ENCODE measurements at places on chromosomes 7 and 10.
A peak's percentile ranks its signal among the peaks of the same experiment; 100 is the strongest.

DNA sequence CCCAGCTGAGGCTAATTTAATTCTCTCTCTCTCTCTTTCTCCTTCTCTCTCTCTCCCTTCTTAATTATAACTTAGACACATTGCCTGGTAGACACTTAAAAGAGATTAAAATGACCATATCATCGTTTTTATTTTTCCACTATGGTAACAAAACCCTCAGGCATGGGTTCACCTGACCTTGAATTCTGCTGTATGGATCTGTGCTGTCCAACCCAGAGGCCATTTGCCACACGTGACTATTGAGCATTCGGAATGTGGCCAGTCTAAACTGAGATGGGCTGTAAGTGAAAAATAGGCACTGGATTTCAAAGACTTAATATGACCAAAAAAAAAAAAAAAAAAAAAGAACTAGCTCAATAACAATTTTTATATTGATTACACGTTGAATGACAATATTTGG lies 93.6 kb downstream of the NHLRC2 start:
- DNase-seq: no peak

DNA sequence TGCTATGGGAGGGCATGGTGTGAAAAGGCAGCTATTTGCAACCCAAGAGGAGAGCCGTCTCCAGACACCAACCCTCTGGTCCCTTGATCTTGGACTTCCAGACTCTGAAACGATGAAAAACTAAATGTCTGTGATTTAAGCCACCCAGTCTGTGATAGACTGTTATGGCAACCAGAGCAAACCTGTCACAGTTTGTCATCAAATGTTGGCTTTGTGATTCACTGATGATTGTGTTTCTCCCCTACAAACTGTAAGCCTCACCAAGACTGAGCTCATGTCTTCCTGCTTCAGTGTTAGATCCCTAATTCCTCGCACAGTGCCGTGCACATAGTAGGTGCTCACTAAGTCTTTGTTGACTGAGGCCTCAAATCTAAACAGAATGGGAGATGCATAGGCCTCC lies 224.6 kb upstream of the PITRM1 start:
- no peak for DNase-seq

- no peak for DNase-seq
These were observed 2.6 kb upstream of the NEURL1 start for GRCh38 chr10:103490986-103491314.

GRCh38 chr10:129464251-129464650 lies 2.8 kb upstream of the MGMT start:
- no peak for DNase-seq

DNA sequence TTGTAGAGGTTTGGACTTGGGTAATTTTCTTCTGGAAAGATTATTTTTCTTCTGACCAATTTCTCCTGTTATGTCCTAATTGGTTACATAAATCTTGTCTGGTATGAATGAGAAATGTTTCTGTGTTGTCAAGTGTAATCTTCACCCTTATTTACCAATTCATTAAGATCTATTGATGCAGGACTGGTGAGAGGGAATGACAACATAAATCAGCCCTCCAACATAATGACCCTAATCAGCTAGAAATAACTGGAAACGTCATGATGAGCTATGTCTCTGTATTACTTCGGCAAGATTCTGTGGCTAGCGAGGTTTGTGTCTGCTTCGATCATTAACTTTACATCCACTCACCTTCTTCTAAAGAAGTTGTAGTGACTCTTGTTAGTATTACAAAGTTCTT lies 3.5 kb downstream of the FOXP2 start:
- DNase-seq: no peak

GRCh38 chr7:134654104-134654775 lies 7.6 kb downstream of the BPGM start:
- DNase-seq: no peak

- no peak for DNase-seq
These were observed 25.2 kb upstream of the ITGB1 start for GRCh38 chr10:32982911-32983909.

- no peak for DNase-seq
These were observed 1047.4 kb upstream of the LRRN3 start for GRCh38 chr7:110043519-110043918.

GRCh38 chr7:95209788-95210187 lies 114.5 kb downstream of the PON1 start:
- DNase-seq: no peak

- no peak for DNase-seq
These were observed 803.6 kb downstream of the SORCS1 start for GRCh38 chr10:106360870-106361269.

GRCh38 chr10:133267829-133268228 lies 8.8 kb downstream of the ADAM8 start:
- no peak for DNase-seq

- no peak for DNase-seq
These were observed 5.6 kb downstream of the TMEM120A start for GRCh38 chr7:75988568-75989499.

DNA sequence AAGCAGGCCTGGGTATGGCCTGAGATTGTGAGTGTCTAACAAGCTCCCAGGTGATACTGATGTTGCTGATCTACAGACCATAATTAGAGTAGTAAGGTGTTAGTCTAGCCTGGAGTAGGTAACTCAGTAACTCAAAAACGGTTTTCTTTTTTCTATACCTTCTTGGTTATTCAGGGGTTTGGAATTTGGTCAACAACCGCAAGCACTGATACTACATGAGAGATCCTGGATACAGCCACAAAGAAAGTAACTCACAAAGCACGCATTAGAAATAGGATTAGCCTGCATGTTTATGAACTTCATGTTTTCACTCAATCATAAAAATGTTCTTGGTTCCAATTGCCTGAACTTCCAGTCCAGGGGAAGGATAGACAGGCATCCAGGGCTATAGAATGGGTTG lies 803.5 kb downstream of the MAGI2 start:
- no peak for DNase-seq

DNA sequence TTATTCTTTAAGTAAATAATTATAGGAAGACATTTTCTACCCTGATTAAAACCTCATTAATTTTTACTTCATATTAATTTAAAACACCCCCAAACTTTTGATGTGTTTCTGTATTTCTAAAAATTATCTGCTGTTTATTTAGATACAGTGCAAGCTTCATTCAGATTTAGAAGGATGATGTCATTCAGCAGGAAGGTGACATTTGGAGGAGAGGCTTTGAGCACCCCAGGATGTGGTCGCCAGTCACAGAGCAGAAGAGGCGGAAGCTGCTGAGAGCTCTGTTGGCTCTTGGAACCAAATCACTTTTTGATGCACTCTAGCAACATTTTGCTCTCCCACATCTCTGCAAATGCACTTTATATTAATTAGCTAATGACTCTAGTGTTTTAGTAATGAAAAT lies 233.9 kb upstream of the CACNA2D1 start:
- DNase-seq: no peak

- DNase-seq: no peak
These were observed 21.4 kb downstream of the VSTM4 start for GRCh38 chr10:49093922-49094321.

GRCh38 chr7:70739646-70740210 lies 392.2 kb upstream of the GALNT17 start:
- DNase-seq: no peak

- DNase-seq: no peak
These were observed 59.8 kb downstream of the BTAF1 start for GRCh38 chr10:91983416-91983815.

DNA sequence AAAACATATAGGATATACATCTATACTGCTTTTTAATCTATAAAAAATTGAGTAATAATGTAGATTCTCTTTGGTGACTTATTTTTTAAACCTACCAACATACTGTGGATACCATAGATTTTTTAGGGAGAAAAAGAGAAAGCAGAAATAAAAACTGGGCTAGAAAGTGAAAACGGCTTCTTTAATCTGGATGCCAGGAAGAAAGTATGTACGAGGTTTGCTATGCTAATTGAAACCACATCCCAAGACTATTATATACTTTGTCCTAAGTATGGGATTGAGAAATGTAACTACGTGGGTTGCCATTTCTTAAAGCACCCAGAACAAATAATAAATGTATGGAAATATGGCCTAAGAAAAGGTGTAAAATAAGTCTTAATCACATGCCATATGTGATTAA lies 129.0 kb upstream of the NFE2L3 start:
- DNase-seq: no peak

- DNase-seq: no peak
These were observed 6.4 kb upstream of the IRF5 start for GRCh38 chr7:128931190-128931798.

- DNase-seq: no peak
These were observed 50.2 kb downstream of the RABGEF1 start for GRCh38 chr7:66790725-66791124.

DNA sequence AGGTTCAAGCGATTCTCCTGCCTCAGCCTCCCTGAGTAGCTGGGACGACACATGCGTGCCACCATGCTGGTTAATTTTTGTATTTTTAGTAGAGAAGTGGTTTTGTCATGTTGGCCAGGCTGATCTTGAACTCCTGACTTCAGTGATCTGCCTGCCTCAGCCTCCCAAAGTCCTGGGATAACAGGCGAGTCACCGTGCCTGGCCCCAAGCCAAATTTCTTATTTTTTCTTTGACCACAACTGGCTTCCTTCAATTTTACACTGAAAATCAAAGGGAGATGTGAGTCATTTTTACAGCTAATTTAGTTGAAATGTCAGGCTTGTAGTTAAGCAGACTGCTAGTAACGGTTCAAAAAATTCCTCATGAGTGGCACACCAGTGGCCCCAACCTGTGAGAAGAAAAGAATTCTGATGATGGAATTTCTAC lies 7.8 kb downstream of the RNF216 start:
- DNase-seq: no peak

DNA sequence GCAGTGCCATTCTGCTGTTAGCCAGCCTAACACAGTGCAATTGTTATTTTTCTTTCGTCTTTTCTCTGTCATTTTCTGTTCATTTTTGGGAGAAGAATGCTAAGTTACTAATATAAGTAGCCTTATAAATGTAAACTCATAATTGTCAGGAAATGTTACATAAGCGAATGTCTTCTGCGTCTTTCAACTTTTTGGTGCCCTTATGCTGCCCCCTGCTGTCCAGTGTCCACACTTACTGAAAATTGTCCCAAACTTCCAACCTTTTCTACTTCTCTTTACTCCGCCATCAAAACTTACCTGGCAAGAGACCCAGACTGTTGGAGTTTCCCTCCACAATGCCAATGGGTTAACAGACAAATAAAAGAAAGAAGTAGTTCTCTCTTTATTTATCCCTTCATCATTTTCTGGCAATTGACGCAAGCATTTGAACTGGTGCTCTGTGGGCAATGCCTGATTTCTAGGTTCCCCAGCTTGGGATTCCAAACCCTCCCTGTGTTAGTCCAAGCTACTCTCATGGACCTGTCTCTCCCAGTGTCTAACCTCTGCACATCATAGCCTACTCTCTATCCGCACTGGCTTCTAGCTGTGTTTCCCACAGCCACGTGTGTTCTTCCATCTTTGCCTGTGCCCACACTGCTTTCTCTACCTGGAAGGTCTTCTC lies 21.0 kb upstream of the EPC1 start:
- peak; percentile 67 for DNase-seq

DNA sequence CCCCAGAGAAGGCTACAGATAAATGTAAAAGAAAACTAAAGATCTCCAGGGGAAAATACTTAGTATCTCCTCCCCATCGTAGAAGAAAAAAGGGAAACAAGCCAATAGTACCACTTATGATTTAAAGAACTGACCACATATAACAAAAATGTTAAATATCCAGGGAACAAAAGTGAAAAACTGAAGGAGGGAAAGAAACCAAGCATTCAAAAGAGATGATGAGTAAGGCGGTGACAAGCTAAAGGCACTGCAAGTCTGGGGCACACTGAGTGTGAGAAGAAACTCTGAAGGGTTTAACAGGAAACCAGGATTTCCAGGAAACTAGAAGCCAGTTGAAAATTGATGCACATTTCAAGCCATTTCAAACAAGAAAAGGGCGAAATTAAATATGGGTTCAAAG lies 226.3 kb downstream of the AHR start:
- DNase-seq: no peak

DNA sequence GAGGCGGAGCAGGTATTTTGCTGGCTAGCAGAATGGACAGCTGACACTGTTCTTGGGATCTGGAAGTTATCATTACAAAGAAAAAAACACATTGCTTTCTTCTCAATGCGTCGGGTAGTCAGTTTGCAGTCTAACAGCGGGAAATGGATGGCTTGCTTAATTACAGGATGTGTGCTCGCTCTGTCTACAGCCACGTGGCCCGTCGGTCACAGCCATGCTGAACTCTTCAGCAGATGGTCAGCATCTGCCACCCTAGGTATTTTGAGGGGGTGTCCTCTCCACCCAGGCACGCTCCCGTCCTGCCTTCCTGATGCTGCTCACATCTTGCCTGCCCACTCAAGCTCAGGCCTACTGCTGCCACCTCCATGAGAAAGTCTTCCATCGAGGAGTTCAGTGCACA lies 20.4 kb upstream of the INMT start:
- DNase-seq: no peak

DNA sequence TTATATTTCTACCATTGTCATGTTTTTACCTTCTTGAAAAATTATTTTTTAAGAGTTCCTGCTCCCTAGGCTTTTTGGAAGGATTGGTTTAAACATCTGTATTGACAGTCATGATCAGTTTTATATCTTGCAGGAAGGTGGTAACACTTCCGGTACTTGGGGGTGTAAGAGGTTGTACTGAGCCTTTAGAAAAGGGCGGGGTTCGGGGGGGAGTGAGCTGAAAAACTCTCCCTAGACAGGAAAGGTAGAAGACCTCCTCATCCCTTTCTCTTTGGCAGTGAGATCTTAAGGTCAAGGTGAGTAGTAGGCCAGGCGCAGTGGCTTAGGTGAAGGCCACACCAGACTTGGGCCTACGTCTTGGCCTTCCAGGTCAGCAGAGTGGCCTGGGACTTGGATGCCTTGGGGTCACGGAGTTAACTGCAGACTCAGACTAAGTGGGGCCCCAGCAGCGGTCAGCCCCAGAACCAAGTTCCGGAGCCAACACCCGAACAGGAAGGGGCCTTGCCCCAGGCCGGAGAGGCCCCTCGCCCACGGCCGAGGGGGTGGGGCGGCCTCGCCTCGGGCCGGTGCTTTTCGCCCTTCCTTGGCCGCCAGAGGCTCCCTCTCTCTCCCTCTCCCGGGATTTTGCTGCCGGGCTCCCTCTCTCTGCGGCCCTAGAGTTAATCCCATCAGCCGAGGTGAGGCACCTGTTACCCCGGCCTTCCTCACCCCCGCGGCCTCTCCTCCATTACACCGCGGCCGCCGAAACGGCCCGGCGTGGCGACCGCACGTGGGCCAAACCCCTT lies at the start of gene PPP1R9A:
PPP1R9A (plus strand) TSS at position 569 of the 785 bp plus-strand sequence. CDS start 2,520 bp downstream, outside the sequence.
- no peak for DNase-seq

- DNase-seq: no peak
These were observed 88.7 kb downstream of the DYNC1I1 start for GRCh38 chr7:95861041-95861440.

DNA sequence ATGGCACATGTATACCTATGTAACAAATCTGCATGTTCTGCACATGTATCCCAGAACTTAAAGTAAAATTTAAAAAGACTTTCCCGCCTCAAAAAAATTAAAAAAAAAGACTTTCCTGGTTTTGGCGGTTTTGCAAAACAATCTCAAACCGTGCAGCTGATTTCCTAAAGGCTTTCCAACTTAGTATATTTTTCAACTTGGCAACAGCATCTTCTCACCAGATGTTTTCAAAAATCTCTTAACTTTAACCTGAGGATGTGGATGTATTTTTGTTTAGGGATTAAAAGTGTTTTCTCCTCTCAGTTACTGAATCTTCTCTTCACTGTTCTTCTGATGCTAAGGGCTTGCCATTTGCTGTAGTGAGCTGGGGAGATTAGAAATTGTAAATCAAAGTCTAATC lies 96.5 kb upstream of the PLPP4 start:
- DNase-seq: no peak

GRCh38 chr7:143973870-143974416 lies 19.3 kb downstream of the OR2F1 start:
- no peak for DNase-seq
